ENCODE measurements at places on chromosomes 1 and 21. TPM values are rescaled to one million over a fixed set of nuclear protein-coding genes. Genes with fewer than 3 reads are reported as not detected.
A peak's percentile ranks its signal among the peaks of the same experiment; 100 is the strongest.

WDR3 gene
- total RNA-seq: 9.2 TPM

SPRR5 gene
- total RNA-seq: not detected

NRIP1 gene
- total RNA-seq: 33.3 TPM

DNA sequence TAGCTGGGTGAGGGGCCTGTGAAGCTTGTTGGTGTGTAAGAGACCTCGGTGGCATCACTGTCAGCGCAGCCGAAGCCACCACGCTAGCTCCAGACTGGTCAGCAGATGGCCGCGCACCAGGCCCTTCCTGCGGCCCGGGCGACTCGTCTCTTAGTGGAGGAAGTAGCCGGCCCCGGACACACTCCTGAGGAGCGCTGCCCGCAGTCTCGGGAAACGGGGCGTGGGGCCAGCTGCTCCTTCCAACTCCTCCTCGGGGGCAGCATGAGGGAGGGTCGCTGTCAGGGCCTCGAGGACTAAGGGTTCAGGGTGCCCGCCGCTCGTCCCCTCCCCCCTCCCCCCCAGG, 20.4 kb downstream of the H3-3A start:
- no peaks in the 10 kb centered on the region for H3K27me3 ChIP-seq
- H3K27ac ChIP-seq: peak overlapping the region; percentile 83
- DNase-seq: no peak
- peaks cover 14% of the 10 kb centered on the region for H3K4me1 ChIP-seq

DNA sequence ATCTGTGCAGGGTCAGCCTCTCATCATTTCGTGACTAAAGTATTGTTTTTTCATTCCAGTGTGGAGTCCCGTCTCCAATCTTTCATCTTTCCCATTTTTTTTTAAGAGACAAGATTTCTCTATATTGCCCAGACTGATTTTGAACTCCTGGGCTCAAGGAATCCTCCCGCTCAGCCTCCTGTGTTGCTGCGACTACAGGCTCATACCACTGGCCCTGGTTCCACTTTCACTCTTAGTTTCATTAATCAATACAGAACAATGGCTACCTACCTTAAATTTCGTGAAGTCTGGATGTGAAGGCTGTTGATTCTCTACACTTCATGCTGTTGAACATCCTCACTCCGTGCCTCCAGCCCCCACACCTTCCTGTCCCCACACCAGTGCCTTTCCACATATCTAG, 97.7 kb upstream of the GREM2 start:
- H3K27me3 ChIP-seq: no peaks in the 10 kb centered on the region
- H3K27ac ChIP-seq: no peak overlapping the region
- H3K4me3 ChIP-seq: no peak overlapping the region
- no peaks in the 10 kb centered on the region for H3K4me1 ChIP-seq
- DNase-seq: no peak
- H3K36me3 ChIP-seq: no peaks in the 10 kb centered on the region

GRCh38 chr1:113369699-113370098, 20.6 kb upstream of the MAGI3 start:
- no peak overlapping the region for H3K27ac ChIP-seq
- H3K4me3 ChIP-seq: no peak overlapping the region
- DNase-seq: no peak

DNA sequence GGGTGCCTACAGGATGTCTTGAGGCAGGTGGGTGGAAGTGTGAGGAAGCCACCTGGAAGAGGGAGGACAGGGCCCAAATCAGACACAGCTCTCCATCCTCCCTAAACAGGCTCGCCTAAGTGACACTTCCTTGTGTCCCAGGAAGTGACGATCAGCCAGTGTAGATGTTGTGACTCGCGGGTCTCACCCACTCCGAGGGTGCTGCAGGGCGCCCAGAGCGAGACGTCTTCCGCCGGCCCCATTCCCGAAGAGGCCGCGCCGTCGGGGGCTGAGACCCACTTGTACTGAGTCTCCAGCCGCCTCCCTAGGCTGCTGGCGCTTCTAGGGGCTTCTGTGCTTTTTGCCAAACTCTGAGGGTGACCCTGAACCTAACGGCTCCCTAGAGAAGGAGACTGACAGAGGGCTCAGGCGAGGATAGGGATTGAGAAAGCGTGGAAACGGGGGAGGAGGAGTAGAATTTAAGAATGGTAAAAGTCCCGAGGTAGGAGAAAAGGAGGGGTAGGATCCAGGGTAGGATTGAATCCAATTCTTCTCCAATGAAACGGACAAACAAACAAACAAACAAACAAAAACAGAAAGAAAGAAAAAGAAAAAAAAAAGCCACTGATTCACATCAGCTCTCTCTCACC, 543 bp upstream of the MARK1 start:
- peak overlapping the region; percentile 89 for H3K27ac ChIP-seq
- H3K27me3 ChIP-seq: peaks cover 4% of the 10 kb centered on the region
- H3K36me3 ChIP-seq: no peaks in the 10 kb centered on the region
- peak overlapping the region; percentile 90 for H3K4me3 ChIP-seq
- no peak for DNase-seq

- H3K4me3 ChIP-seq: no peak overlapping the region
- H3K4me1 ChIP-seq: no peaks in the 10 kb centered on the region
- peaks cover 11% of the 10 kb centered on the region for H3K36me3 ChIP-seq
- DNase-seq: no peak
Observed at GRCh38 chr1:70264839-70265238, 43.7 kb downstream of the SRSF11 start.

GRCh38 chr1:116574581-116575291, 3.9 kb upstream of the CD58 start:
- H3K36me3 ChIP-seq: no peaks in the 10 kb centered on the region
- no peak overlapping the region for H3K4me3 ChIP-seq
- H3K4me1 ChIP-seq: peaks cover 14% of the 10 kb centered on the region
- peak; percentile 92 for DNase-seq

DNA sequence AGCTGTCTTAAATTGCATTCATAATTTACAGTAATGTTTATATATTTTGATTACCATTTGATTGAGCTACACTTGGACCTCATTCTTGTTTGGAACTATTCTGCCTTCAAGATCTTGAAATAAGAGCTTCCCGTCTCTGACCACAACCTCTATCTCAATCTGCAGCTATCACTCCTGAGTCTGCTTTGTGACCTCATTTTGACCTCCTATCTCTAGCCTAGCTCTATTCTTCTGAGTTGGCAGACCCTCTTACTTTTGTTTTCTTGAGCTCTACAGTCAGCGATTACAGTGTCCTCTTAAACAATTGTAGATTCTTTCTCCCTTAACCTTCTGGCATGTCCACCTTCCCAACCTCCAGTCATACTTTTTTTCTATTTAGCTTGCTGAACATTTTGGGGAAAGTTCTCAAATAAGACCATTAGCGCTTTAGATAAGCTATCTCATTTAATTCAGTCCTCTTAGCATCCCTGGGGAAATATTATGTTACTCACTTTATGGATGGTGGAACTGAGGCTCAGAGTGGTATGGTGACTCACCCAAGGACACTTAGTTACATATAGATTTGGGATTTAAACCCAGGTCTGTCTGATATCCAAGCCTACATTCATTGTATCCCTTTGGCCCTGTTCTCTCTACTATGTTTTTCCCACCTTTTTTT, 19.1 kb downstream of the RPAP2 start:
- peaks cover 7% of the 10 kb centered on the region for H3K36me3 ChIP-seq
- no peak for DNase-seq
- no peaks in the 10 kb centered on the region for H3K27me3 ChIP-seq

DNA sequence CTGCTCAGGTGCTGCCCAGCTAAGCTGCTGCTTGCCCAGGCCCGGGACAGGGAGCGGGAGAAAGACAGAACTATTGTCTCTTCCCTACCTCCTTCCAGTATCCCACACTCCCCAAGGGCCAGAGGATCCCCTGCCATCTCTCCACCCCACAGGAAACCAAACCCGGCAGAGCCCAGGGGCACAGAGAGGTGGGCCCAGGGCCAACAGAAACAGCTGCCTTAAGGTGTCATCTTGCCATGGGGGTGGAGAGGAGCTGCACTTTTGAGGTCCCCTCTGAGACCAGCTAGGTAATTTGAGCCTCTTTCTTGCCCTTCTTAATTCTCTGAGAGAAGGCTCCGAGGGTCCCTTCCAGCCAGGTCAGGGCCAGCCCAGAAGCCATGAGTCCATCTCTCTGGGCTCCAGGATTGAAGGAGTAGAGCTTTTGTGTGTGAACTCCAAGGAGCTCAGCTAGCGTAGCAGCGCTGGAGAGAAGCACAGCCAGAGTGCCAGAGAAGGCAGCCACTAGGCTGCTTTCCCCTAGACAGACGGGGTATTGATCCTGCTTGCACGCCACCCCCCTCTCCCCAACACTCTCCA, 9.7 kb upstream of the GPR61 start:
- no peak for DNase-seq
- no peaks in the 10 kb centered on the region for H3K27me3 ChIP-seq

DNA sequence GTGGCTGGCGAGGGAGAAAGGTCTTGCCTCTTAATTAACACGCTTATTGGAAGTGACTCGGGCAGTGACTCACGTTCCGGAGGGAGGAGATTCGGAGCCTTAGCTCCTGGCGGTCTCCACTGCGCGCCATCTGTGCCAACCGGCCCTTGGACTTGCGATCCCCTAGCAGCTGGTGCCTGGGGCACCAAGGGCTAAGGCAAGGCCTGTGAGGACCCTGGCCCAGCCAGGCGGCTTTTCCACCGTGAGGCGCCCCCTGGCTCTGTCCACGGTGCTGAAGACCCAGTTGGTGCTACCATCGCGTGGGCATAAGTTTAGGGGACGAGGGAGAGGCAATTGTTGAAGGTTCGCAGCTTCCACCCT, 1.3 kb upstream of the SYT6 start:
- peaks cover 46% of the 10 kb centered on the region for H3K27me3 ChIP-seq
- no peak overlapping the region for H3K4me3 ChIP-seq
- no peak for DNase-seq
- peaks cover 30% of the 10 kb centered on the region for H3K4me1 ChIP-seq
- no peaks in the 10 kb centered on the region for H3K36me3 ChIP-seq
- no peak overlapping the region for H3K27ac ChIP-seq

- H3K4me1 ChIP-seq: peaks cover 3% of the 10 kb centered on the region
- no peaks in the 10 kb centered on the region for H3K36me3 ChIP-seq
- no peak overlapping the region for H3K27ac ChIP-seq
- H3K27me3 ChIP-seq: no peaks in the 10 kb centered on the region
Observed at GRCh38 chr1:209328196-209328595, 255.3 kb upstream of the CAMK1G start.

DNA sequence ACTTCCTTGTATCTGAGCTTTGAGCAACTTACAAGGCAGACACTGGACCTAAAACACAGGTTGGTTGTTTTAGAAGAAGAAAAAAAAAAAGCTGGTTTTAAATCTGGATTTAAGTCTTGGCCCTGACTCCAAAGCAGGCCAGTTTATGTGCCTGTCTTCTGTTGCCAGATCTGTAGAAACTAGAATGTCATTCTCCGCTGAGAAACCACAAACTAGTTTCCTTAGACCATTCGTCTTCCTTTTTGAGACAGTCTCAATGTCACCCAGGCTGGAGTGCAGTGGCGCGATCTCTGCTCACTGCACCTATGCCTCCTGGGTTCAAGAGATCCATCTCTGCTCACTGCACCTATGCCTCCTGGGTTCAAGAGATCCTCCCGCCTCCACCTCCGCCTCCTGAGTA, 33.9 kb downstream of the APP start:
- peaks cover 48% of the 10 kb centered on the region for H3K4me1 ChIP-seq
- H3K27ac ChIP-seq: no peak overlapping the region
- DNase-seq: no peak
- no peak overlapping the region for H3K4me3 ChIP-seq

DNA sequence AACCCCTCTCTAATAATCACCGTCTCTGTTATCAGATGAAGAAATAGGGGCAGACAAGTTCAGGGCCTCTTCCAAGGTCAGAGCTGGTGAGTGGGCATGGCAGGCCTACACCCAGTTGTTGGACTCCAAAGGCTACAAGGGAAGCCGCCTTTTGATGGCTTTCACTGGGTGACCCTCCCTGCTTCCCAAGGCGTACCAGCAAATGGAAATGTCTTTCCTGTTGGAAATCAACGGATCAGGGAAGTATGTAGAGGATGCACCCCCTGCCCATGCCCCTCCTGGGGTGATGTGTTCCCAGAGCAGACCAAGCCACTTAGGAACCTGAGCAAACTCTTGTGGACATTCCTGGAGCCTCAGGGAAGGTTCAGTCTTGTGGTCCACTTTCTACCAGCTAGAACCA, 47.4 kb downstream of the LGR6 start:
- DNase-seq: no peak
- H3K27me3 ChIP-seq: no peaks in the 10 kb centered on the region
- H3K4me1 ChIP-seq: no peaks in the 10 kb centered on the region
- no peaks in the 10 kb centered on the region for H3K36me3 ChIP-seq

GRCh38 chr21:39874759-39875158, 7.5 kb downstream of the PCP4 start:
- H3K4me3 ChIP-seq: no peak overlapping the region
- H3K27me3 ChIP-seq: no peaks in the 10 kb centered on the region
- no peak for DNase-seq
- no peaks in the 10 kb centered on the region for H3K4me1 ChIP-seq

DNA sequence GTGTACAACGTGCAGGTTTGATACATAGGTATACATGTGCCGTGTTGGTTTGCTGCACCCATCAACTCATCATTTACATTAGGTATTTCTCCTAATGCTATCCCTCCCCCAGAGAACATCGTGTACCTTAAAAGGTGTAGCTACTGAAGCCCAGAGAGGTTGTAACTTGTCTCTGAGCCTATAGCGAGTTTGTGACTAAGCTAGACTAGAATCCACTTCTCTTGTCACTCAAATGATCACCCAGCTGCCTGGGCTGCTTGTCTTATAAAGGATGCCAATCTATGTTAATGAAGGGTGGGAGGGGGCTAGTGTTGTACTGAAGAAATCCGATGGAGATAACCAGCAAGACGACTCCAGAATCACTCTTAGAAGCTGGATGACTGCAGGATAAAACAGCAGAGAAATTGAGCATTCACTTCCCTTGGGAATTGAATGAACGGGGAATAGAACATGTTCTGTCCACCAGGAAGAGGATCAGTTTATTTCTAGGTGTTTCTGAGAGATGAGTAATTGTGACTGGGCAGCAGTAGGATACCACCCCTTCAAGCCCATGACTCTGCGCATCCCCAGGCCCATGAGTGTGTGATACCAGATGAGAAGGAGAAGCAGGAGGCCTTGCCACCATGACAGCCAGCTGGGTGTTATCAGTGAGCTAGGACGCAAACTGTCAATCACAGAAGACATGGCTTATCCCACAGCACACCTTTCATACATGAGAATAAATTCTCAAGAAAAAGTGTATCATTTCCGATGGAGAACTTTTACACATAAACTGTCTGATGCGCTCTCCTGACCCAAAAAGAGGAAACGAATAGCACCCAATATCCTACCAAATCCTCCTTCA, 390.4 kb downstream of the NTNG1 start:
- peaks cover 18% of the 10 kb centered on the region for H3K4me1 ChIP-seq
- DNase-seq: no peak
- no peak overlapping the region for H3K27ac ChIP-seq
- no peaks in the 10 kb centered on the region for H3K36me3 ChIP-seq
- H3K4me3 ChIP-seq: no peak overlapping the region
- H3K27me3 ChIP-seq: no peaks in the 10 kb centered on the region

DNA sequence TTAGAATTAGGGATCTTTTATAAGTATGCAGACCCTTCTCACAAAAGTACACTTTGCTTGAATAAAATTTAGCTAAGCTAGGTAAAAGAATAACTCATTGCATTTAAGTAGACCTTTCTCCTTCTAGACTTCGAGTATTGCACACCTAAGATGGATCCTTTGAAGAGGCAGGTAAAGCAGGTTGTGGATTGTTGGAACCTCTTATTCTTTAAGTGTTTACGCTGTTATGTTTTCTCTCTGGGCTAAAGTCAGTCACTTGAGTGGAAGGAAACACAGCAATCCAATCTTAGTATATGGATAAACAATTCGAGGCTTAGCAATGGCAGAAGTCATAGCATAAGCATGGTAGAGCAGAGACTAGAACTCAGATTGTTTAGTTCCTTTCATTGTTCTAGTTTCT, 11.4 kb downstream of the MAGI3 start:
- no peak overlapping the region for H3K4me3 ChIP-seq
- no peaks in the 10 kb centered on the region for H3K36me3 ChIP-seq
- peaks cover 14% of the 10 kb centered on the region for H3K4me1 ChIP-seq
- no peaks in the 10 kb centered on the region for H3K27me3 ChIP-seq
- H3K27ac ChIP-seq: no peak overlapping the region
